ENCODE measurements at places on chromosomes 4 and X. TPM values are rescaled to one million over a fixed set of nuclear protein-coding genes. Genes with fewer than 3 reads are reported as not detected.

TEX13B gene
- not detected for total RNA-seq

DMP1 gene
- not detected for total RNA-seq

NUDT9 gene
- total RNA-seq, result 18.8 TPM

LSM6 gene
- 32.6 TPM for total RNA-seq

QRFPR gene
- total RNA-seq, result not detected

IRF2 gene
- total RNA-seq, result 31.8 TPM

HMX1 gene
- not detected for total RNA-seq

PABPC1L2A gene
- total RNA-seq, result not detected

MAP9 gene
- 12.6 TPM for total RNA-seq

GSX2 gene
- 0.33 TPM for total RNA-seq

DCAF4L1 gene
- total RNA-seq, result 0.17 TPM
